EL (cell line): ENCODE measurements at places on chromosomes 2 and 18.
A peak's percentile ranks its signal among the peaks of the same experiment; 100 is the strongest.

DNA sequence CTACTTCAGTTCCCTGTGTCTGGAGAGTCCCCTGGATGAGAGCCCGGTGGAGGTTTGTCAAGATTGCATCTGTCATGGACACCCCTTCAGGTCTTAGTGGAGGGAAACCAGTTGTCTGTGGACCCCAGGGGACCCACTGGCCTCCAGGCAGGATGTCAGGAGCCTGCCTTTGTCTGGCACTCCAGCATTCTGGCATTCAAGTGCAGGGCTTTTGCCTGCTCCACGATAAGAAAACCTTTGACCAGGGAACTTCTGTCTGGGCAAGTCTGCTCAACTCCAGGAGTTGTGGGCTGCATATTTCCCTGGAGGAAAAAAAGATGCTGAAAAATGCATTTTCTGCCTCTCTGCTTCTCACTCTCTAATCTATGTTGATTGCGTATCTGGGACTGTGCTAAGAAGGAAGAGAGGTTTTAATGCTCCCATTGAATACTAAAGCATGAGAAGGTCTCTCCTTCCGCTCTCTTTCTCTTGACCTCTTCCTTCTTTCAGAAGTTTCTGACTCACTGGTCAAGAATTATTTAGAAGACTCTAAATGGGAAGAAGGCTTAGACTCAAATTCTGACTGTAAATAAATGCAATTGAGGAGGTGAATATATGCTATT lies 104.5 kb downstream of the MMADHC start:
- DNase-seq = peak; percentile 51

- peak; percentile 58 for DNase-seq
Observed at GRCh38 chr18:12317664-12318333, 9.8 kb downstream of the TUBB6 start.

- no peak for DNase-seq
Observed at GRCh38 chr18:35246831-35247230, 6.0 kb downstream of the ZNF397 start.

- peak; percentile 88 for DNase-seq
Observed at GRCh38 chr2:85935746-85936208, 47.0 kb upstream of the ST3GAL5 start.

GRCh38 chr2:126915903-126916302 lies 17.2 kb downstream of the TEX51 start:
- no peak for DNase-seq

DNA sequence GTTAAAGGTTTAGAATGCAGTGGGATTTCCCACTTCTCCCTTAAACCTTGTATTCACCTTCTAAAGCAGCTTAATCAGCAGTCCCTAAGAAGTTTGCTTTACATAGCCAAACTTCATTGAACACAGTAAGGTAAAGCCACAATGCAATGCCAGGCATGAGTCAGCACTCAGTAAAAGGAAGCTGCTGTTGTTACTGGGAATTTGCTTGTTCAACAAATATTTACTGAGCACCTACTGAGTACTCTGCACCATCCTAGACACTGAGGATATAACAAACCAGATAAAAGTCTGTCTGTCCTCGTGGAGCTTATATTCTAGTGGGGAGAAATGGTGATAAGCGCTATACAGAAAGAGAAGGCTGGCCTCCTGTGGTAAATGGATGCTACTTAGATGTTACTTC lies 162.7 kb downstream of the PKP4 start:
- DNase-seq = peak; percentile 48

- peak; percentile 48 for DNase-seq
Observed at GRCh38 chr2:85327160-85327821, 498 bp downstream of the TGOLN2 start.

GRCh38 chr2:170716851-170717598 lies 1.9 kb downstream of the SP5 start:
- DNase-seq = peak; percentile 23

GRCh38 chr2:238235856-238236255 lies 4.0 kb downstream of the HES6 start:
- no peak for DNase-seq

DNA sequence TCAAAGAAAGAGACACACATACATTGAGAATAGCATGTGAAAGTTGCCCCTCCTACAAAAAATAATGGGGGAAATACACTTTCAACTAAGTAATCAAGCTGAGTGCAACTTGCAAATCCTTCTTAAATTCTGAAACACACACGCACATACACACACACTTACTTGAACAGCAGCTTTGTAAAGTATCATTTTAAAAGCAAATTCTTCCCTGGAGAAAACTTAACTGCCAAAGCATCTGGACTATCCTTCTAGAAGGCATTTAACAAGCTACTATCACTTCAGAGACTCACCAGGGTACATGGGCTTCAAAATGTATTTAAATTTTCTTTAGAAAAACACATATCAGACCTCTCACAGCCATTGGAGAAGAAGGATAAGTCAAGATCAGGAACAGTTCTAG lies 15.3 kb downstream of the GAREM1 start:
- no peak for DNase-seq
